Stimulated activated CD4-positive, alpha-beta T cell treated with anti-CD3 and anti-CD28 coated beads, Interleukin-1b, Interleukin-23, amount 100 ng/mL, for 1 hour (primary cell): ENCODE measurements at places on chromosomes 12 and 14.

DNA sequence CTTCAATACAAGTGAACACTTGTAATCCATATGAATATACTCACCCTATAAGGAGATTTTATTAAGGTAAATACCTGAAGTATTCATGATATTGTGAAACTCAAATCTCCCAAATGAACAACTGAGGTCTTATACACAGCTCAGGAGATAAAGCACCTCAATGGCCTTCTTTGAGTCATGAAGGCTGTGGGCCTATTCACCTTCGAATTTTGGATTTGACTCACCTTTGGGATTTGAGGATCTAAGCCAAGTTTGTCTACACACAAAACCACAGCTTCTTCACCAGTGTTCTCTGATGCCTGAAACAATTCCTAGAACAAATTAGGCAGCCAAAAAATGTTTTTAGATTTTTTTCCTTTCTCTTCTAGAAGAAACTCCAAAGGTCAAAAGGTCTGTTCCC, 194.1 kb downstream of the NUAK1 start:
- DNase-seq = no peak

DNA sequence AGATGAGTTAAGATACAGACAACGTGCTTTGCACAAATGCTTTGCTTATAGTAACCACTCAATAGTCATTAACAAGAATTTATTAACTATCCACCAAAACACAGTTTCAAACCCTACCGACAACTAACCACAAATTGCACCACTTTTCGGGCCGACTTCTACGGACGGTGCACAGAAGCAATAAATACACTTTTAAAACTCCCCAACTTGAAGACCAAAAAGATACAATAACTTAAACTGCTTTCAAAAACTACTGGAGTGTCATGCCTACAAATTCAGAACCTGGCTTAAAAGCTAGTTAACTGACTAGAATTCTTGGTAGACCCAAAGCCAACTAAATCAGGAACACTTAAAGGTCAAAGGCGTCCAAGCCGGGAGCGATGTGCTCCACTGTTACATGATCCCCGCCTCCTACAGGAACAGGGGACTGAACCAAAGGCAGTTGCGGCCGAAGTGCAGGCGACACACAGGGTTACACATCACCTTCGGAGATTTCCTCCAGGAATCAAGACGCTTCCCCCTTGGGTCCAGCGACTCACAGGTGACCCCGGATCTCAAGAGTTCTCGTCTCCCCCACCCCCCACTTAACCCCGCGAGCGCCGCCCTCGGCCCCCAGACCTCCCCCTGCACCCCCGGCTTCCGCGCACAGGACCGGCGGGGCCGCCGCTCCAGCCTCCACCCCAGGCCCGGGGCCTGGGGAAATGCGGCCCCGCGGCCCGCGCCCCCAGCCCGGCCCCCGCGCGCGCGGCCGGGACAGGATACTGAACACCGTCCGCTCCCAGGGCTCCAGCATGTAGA, 507 bp downstream of the SPTSSA start:
- DNase-seq = no peak

DNA sequence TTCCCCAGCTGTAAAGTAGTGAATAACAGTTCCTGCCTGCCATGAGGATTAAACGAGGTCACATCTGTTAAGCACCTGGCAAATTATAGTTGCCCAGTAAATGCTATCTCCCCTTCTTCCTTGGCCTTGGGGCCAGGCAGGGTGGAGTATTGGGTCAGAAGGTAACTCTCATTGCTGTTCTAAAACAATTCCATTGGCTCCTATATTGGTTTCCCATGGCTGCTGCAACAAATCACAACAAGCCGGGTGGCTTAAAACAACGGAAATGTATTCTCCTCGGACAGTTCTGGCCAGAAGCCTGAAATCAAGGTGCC, 31.9 kb downstream of the MMAB start:
- DNase-seq = no peak

- no peak for DNase-seq
Observed at GRCh38 chr12:5503774-5504173, 71.9 kb downstream of the NTF3 start.

- no peak for DNase-seq
Observed at GRCh38 chr12:116259800-116260577, 17.5 kb downstream of the MED13L start.

- no peak for DNase-seq
Observed at GRCh38 chr14:22920697-22921096, 1.7 kb upstream of the RBM23 start.

DNA sequence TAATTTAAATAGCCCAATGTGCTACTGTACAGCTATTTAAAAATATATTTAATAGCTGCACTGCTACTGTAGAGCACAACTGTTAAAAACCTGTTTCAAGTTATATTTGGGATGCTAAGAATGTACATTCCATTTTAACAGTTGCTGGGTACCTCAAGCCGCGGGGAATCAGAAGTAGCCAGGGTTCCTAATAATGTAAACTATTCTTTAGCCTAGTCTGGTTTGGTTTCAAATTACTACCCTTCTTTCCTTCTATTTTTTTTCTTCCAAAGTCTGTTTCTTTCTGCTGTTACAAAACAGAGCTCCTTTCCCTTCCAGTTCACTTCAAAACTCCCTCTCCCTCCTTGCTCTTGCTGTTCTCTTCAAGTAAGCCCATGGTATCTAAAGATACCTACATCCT, 21.3 kb downstream of the SCAF11 start:
- no peak for DNase-seq

DNA sequence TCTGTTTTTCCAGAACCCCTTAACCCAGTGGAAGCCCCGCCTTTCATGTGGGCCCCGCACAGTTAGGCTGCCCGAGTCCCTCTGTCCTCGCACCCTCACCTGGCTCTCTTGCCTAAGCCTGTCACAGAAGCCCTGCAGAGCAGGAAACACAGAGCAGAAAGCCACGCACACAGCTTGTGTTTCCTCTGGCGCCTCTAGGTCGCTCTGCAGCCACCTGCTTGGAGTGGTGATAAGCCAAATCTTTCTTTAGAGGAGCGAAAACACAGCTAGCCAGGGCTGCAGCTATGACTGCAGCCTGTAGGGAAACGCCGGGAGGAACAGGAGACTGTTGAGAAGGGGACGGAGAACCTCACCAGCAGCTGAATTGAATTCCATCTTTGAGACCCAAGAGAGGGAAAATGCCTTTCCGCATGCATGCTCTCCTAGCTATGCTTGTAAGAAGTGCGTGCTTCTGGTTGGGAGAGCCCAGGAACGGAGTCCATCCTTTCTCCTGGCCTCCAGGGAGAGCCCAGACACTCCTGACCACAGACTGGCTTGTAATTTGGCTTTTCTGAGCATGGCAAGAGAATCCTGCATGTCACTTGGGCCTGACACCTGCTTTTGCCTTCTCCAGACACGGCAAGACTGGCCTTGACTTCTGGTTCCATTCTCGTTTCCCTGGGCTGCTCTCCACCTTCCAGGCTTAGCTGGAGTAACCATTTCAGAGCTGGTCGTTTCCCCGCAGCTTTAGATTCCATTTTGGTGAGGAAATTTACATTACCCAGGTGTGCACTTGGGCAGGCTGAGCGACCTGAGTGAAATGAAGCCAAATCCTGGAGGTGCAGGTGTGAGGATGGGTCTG, 301.6 kb downstream of the CACNA1C start:
- DNase-seq = no peak

- no peak for DNase-seq
Observed at GRCh38 chr12:31922341-31923062, 36.7 kb upstream of the RESF1 start.

DNA sequence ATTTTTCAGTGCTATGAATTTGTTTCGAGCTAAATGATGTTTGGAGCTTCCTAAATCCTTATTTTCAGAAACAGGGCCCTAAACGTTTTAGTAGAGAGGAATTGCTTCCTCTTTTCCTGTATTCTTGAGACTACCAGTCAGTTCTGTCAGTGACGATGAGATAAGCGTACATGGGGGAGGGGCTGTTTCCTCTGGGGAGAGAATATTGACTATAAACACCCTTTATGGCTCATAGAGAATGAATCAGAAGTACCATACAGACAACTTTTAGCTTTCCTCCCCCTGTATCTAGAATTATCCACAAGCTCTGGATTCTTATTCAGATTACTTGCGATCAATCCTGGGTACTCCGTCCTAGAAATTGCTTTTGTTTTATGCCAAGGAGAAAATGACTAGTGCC, 5.1 kb downstream of the TBK1 start:
- DNase-seq = no peak

- no peak for DNase-seq
Observed at GRCh38 chr12:111024205-111024801, 103.9 kb upstream of the MYL2 start.

DNA sequence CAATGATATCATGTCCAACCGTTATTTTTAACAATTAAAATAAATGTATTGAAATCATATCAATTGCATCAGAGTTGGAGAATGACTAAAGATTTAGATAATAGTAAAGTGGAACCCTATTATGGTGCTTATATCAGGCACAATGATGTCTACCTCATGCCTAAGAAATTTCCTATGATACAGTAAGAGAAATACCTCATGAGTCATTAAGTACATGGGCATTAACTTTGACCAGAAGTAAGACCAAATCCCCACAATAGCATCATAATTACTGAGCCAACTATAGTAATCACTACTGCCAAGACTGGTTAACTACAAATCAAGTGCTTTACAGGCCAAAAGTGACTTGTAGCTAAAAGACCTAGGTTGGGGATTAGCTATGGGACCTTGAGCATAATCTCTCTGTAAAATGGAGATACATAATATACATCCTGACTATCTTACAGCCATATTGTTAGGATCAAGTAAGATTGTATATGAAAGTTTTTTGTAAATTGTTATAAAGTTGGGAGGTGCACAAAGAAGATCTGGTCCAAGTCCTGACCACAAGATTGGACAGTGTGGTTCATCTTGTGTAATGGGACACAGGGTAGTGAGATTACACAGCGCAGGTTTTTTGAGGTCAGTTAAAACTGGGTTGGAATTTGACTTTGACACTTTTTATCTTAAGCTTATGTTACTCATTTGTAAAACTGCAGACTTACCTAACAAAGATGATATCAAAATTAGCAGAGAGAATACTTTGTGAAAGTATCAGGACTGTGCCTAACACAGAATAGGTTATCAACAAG, 60.5 kb downstream of the ERGIC2 start:
- no peak for DNase-seq

DNA sequence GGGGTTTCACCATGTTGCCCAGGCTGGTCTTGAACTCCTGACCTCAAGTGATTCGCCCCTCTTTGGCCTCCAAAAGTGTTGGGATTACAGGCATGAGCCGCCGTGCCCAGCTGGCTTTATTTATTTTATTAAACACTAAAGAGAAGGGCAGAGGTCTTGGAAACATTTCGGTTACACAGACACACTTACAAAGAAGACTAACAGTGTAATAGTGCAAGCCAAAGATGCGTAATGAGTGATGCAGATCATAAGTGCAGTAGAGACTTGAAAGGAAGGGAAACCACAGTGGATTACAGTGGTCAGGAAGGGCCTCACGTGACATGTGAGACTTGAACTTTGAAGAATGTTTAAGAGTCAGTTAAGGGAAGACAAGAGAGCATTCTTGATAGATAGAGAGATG, 33.9 kb upstream of the CDK17 start:
- no peak for DNase-seq

GRCh38 chr12:108685469-108686260, 45.7 kb downstream of the CORO1C start:
- DNase-seq = no peak

- no peak for DNase-seq
Observed at GRCh38 chr14:85254711-85255110, 275.2 kb upstream of the FLRT2 start.

DNA sequence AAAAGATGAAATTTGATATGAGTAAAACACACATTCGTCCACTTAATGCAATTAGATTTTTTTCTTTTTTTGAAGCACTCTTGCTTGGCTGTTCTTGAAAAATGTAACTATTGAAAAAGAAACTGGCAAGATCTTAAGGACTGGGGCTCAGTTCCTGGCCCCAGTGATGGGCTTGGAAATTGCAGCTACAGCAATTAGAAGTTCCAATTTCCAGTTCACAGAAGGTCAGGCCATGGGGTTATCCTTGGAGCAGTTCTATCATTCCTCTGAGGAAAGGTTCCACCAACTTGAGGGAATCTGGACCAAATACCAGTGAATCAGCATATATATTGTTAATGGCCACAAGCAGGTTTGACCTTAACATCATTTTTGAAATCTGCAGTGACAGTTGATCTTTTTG, 18.9 kb downstream of the IGF1 start:
- DNase-seq = no peak

DNA sequence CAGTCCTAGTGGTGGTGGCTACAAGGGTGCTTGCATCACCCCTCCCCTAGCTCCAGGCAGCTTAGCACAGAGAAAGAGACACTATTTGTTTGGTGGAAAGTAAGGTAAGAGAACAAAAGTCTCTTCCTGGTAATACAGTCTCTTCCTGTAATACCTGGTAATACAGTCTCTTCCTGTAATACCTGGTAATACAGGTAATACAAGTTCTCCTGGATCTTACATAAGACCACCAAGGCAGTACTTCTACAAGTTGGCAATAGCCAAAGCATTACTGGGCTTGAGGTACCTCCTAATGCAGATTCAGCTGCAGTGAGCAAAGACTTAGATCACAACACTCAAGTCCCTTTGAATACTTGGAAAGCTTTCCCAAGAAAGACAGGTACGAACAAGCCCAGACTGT, 77.0 kb downstream of the CATSPERB start:
- no peak for DNase-seq

- DNase-seq = no peak
Observed at GRCh38 chr14:99181241-99181640, 90.8 kb downstream of the BCL11B start.

DNA sequence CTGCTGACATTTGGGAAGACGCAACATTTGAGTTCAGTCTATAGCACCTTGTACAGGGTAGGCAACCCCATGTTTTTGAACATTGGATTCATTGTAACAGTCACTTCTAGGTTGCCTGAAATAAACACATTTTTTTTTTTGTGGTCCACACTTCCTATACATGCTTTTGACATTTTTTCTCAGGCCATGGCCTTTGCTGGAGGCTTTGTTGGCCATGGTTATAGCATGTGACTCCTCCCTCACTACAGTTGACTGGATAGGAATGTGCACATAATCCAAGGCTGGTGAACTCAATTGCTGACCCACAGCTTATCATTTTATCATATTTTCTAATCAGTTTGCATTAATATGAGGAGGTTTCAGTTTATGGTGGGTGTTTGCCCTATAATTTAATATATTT, 60.6 kb downstream of the TMEM117 start:
- no peak for DNase-seq

DNA sequence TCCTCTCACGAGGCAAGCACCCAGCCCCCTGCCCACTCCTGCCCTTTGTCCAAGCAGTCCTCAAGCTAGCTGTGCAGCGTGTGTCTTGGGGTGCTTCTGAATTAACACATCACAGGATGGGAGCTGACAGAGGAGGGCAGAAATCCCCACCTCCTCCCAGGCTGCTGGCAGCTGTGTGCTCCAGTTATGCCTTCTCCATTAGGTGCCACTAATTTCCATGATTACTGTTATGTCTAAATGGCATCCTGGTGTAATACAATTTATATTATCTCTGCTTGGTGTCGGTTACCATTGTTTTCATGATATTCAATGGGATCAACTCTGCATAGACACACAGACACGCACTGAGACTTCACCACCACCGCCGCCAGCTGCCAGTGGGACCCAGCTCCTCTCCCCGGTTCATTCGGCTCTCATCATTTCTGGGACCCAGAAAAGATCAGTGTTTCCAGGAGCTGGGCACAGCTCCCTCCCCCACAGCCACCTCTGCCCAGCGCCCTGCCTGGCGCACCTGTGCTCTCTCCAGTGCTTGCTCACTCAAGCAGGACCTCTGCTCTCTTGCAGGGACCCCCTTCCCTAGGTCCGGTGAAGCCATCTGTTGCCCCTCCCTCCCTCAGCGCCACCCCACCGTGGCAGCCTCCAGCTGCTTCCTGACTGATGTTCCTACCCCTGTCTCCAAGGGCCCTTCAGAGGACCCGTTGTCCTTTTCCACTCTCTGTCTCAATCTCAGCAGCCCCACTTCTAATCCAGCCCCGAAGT, 167.5 kb upstream of the FKBP4 start:
- no peak for DNase-seq

GRCh38 chr14:72013721-72014345, 81.6 kb downstream of the RGS6 start:
- DNase-seq = no peak
